GM03348 (cell line): ENCODE measurements at places on chromosomes 3 and 15.

- DNase-seq: no peak
Observed at GRCh38 chr3:177855021-177855420, 657.7 kb upstream of the TBL1XR1 start.

- DNase-seq: no peak
Observed at GRCh38 chr15:100234158-100235029, 107.4 kb downstream of the ADAMTS17 start.

DNA sequence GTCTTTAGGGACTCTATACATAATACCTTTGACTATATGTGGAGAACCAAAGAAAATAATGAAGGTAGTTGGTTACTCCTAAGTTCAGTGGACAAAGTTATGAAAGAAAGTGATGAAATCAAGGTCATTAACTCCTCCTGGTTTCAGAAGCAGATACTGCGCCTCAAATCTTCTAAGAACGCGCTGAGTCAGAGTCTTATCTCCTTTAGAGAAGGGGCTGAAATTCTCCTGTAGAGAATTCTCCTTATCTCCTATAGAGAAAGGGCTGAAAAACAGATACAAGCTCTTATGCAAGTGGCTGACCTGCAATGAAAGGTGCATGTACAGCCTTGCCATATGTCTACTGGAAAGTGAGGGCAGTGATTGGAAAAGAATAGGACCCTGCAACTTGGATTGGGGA, 824.2 kb downstream of the NSUN3 start:
- no peak for DNase-seq

DNA sequence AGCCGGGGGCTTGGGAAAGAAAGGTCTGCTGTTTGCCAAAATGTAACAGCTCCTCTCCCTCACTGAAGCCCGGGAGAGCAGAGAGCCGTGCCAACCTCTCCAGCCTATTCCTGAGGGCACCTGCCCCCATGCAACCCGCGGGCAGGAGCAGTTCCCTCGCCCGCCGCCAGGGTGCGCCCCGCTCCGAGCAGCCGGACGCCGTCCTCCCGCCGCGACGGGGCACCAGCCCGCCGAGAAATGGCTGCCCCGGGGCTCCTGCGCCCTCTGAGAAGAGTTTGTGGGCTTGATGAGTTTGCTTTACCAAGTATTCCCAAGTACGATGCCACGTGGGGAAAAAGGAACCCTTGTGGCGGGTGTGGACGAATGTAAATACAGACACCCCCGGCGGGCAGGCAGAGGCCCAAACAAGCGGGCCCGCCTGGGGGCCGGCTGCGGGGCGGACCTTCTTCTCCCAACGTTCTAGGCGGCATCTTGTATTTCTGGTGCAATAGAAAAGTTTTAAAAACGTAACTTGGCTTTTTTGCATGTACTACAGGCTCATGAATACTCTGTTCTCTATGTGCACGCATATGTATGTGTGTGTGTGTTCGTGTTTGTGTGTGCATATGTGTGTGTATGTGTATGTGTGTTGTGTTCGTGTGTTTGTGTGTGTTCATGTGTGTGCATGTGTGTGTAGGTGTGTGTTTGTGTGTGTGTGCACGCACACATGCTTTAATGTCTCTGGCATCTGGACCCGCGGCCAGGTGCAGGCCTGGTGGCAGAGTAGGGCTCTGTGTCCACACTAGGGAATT, 162.9 kb downstream of the CHSY1 start:
- DNase-seq: peak; percentile 94

- DNase-seq: no peak
Observed at GRCh38 chr15:51709031-51709430, 27.7 kb downstream of the SCG3 start.

DNA sequence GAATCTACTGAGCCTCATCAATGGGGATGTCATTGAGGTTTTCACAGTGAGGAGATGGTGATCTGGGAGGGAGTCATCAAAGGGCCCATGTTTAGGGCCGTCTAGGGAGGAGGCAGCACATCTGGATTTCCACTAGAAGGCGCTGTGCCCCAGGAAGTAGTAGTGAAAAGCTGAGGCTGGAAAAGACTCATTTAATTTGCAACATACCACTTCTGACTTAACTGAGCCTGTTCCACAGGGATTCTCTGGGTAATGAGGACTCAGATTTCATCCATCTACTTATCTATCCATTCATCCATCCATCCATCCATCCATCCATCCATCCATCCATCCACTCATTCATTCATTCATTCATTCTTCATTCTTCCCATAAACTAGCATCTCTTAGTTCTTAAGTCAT, 17.4 kb upstream of the SHF start:
- peak; percentile 72 for DNase-seq

DNA sequence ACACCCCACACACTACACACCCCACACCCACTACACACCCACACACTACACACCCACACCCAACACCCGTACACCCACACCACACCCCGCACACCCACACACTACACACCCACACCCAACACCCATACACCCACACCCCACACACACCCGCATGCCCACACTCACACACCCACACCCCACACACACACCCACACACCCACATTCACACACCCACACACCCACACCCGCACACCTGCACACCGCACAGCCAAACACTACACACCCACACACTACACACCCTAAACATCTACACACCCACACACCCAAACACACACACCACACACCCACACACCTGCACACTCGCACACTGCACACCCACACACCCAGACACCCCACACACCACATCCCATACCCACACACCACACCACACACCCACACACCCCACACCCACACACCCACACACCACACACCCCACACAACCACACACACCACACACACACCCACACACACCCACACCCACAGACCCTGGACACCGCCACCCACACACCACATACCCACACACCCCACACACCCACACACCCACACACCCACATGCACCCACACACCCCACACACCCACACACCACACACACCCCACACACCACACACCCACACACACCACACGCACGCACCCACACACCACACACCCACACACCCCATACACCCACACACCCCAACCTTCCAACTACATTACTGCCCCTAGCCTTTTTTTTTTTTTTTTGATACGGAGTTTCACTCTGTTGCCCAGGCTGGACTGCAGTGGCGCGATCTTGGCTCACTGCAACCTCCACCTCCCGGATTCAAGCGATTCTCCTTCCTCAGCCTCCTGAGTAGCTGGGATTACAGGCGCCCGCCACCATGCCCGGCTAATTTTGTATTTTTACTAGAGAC, 16.9 kb downstream of the CEP19 start:
- no peak for DNase-seq

DNA sequence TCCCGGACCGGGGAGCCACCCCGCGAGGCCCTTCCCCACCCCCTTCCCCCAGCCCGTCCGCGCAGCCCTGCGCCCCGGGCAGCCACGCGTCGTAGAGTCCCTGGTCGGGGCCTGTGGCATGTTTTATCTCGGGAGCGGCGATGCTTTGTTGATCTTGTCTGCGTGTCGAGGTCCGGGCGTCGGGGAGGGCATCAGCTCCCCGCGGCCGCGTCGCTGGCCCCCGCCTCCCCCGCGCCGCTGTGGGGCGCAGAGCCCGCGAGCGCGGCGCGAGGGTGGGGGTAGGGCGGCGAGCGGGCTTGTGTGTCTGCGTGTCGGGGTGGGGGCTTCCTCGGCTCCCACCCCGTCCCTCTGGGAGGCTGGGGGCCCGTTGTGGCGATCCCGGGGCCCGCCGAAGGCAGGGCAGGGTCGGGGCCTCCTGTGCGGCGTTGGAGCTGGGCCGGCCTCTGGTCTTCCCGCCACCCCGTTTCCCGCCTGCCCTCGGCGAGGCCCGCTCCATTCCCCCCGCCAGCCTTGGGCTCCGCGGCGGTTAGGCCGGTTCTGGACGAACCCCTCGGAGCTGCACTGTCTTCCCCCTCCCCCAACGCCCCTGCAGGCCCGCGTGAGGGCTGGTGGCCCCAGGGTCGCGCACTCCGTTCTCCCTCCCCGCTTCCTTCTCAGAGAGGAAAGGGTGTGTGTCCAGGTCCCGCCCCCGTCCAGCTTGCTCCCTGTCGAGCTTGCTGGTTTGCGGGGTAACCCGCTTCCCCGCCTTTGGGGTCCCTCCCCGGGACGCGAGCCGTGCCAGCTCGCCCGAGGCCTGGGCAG, 695 bp downstream of the GMPS start:
- DNase-seq: peak; percentile 65

GRCh38 chr3:12681089-12681942, 17.4 kb upstream of the RAF1 start:
- no peak for DNase-seq

DNA sequence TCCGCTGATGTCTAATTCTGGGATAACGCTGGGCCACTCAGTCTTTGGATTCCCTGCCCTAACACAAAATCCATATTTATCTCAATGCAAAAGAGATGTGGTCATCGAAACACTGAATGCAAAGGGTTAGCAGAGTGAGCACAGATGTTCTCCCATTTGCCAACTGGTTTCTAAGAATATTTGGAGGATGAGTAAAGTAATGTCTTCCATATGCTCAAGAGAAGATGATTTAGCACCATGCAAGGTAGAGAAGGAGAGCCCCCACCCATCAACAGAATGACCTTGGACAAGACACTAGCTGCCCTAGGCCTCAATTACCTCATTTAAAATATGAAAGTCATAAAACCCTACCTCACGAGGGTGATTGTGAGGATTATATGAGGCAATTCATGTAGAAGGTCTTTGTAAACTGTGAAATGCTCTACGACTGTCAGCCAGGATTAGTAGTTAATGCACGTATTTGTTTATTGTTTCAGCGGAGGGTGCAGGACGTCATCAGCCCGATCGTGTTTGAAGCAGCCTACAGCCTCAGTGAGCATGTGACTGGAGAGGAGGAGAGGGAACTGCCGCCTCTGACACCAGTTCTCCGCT, 232.9 kb upstream of the CTDSPL start:
- no peak for DNase-seq

- DNase-seq: no peak
Observed at GRCh38 chr15:33095641-33096040, 98.9 kb downstream of the FMN1 start.

- no peak for DNase-seq
Observed at GRCh38 chr3:129429080-129429451, 630 bp upstream of the EFCAB12 start.

DNA sequence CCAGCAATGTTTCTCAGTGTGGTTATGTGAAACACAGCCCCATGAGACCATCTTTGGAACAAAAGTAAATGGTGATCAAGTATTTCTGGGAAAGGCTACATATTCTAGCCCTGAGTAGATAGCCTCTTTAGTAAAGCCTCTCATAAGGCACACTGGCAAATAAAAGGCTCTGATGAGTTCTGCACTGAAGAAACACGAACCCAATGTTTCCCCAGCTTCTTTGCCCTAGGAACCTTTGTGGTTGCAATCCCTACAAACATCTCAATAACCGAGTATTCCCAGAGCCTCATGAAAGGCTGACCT, 41.8 kb downstream of the RAB6B start:
- no peak for DNase-seq

GRCh38 chr15:49458145-49458544, 35.1 kb downstream of the FGF7 start:
- no peak for DNase-seq

DNA sequence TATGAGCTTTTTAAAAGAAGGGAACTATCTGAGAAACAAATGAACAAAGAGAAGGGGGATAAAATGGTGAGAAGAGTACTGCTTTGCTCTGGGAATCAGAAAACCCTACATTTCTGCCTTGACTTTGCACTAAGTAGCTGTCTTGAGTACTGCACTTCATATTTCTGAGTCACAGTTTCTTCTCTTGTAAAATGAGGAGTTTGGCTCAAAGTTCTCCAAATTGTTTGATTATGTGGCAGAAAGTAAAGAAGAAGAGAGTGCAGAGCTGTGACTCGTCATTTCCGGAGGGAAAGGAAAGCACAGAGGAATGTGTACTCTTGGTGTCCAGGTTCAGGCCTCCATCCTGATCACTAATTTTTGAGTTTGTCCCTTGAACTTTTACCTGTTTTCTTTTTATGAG, 54.7 kb downstream of the TP63 start:
- DNase-seq: peak; percentile 53

DNA sequence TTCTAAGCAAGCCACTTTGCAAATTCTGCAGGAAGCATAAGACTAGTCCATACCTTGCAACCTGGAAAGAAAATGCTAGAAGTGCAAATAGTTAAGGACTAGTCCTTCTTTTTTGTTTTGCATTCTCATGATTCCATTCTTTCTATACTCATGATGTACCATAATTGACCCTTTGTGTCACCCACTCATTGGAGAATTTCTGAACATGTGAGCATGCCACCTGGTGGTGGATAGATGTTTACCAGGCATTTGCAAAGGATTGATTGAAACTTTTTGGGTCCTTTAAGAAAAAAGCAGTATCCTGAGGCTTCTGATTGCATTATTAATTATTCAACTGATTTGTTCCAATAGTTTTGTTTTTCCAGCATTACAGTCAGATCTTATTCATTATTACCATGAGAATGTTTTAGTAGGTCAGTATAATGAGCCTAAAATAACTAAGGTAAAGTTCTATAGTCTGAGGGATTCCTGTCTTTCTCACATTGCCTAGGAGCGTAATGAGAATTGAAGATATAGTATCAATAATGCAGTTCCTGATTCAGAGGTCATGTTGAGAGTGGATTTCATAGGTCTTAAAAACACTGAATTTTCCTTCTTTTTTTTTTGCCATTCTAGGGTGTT, 20.2 kb upstream of the DIPK2A start:
- DNase-seq: peak; percentile 38

- DNase-seq: no peak
Observed at GRCh38 chr15:47801522-47801921, 84.2 kb downstream of the SEMA6D start.

DNA sequence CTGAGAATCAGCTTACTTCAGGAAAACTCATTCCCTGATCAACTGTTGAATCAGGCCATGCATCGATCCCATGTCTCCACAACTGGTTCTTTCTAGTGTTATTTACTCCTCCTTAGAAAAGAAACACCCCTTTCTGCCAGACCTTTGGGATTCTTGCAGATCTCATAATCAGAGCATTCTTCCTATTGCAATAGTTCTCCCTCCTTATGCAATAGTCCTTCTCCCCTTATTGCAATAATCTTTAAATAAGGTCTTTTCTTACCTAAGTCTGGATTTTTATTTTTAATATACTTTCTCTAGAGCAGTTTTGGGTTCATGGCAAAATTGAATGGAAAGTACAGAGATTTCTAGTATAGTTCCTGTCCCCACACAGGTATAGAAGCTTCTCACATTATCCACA, 141.9 kb upstream of the SGO1 start:
- no peak for DNase-seq

DNA sequence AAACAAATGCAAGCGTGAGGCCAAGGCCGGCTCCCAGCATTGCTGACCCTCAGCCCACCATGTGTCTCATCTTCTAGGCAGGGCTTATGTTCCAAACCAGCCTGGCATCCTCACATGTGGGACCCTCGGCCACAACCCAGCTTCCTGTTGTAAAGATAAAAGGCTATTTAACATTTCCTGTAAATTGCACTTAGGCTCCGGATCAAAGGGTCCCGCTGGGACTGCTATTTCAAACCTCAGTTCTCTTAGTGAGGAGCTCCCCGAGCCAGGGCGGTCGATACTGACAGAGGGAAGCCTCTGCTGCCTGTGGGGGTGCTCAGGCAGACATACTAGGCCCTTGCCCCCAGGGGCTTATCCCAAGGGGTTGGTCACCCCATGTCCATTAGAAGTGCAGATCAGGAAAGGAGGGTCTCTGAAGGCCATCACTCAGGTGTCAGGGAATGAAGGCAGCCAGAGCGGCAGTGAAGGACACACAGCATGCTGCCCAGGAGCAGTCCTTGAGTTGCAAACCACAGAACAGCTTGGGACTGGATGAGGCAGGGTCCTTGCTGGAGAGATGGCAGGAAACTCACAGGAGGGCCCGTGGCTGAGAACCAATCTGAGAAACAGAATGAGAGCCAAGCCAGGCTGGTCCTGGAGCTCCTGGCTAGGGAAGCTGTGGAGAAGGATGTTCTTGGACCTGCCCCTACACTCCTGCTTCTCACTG, 239.9 kb downstream of the TLE3 start:
- DNase-seq: no peak
